Right forelimb (tissue), 1 donor: ENCODE measurements at places on chromosomes 6 and 20.

DNA sequence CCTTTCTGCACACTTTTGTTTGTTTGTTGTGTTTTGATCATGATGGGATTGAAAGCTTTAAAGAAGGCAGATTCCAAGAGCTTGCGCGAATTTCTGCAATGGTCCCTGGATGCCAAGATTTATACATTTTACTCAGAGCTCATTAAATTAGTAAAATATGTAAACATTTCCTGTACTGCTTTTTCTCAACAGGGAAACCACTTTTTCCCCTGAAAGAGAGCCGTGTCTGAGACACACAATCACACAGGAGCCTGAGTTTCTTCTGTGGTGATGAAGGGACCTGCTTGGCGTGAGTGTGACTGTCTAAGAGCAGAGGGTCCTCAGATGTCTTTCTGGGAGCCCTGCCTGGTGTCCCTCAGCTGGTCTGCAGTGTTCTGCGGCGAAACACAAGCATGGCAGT lies 12.1 kb upstream of the TAGAP start:
- DNase-seq: no peak

- no peak for DNase-seq
Observed at GRCh38 chr20:59574308-59574707, 30.0 kb upstream of the PHACTR3 start.

- DNase-seq: peak; percentile 87
Observed at GRCh38 chr20:39706184-39706663, 744.1 kb downstream of the DHX35 start.

- DNase-seq: peak; percentile 78
Observed at GRCh38 chr20:21719592-21720214, 14.2 kb downstream of the PAX1 start.

GRCh38 chr6:132736239-132736638 lies 21.5 kb downstream of the VNN2 start:
- no peak for DNase-seq

DNA sequence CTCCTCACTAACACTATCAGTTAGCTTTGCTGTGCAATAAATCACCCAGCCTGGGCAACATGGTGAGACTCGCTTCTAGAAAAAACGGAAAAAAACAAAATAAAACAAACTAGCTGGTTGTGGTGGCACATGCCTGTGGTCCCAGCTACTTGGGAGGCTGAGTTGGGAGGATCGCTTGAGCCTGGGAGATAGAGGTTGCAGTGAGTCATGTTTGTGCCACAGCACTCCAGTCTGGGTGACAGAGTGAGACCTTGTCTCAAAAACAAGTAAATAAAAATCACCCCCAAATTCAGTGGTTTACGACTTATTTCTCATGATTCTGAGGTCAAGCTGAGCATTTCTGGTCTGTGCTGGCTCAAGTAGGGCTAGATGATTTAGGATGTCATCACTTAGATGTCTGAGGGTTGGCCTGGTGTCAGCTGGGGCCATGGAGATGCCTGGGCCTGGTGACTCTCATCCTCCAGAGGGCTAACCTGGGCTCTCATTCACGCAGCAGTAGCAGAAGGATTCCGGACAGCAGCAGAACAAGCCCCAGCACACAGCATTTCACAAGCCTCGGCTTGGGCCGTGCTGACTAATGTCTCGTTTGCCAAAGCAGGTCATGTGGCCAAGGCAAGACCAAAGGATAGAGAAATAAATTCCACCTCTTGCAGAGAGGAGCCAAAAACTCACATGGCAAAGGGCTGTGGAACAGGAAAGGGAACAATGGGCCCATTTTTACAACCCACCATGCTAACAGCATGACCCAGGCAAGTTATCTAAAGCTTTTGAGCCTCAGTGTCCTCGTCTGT lies 32.5 kb downstream of the MGME1 start:
- DNase-seq: no peak

DNA sequence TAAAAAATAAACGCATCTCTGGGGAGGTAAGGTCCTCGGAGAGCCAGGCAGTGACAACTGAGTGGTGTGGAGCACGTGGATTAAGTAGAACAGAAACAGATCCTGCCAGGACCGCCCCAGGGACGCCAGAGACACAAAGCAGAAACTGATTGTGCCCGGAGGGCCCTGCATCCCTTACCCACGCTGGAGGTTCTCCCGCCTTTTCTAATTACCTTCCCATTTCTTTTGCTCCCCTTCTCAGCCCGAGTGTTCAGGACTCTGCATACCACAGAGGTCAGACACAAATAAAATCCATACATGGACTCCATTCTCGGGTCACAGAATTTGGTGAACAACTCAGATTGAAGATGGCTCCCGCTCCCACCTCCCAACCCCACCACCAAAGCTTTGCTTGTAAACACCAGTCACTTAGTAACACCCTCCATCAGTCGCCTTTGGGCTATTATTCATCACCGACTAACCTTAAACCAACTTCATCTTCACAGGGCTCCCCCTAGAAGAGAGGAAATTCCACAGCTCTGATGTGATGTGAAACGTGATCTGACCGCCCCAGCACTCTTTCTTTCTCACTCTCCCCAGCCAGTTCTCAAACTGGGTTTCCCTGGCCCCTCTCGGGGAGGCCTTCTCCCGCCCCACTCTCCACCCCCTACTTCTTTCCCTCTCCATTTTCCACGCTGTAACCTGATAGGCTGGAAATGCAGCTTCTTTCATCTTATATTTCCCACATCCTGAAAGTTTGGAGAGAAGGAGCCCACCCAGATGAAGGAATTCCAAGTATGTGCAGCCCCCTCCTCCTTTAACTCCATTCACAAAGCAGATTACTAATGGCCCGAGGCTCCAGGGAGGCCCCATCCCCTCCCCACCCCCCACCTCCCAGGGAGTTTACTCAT lies 32.5 kb upstream of the PIM1 start:
- peak; percentile 78 for DNase-seq

DNA sequence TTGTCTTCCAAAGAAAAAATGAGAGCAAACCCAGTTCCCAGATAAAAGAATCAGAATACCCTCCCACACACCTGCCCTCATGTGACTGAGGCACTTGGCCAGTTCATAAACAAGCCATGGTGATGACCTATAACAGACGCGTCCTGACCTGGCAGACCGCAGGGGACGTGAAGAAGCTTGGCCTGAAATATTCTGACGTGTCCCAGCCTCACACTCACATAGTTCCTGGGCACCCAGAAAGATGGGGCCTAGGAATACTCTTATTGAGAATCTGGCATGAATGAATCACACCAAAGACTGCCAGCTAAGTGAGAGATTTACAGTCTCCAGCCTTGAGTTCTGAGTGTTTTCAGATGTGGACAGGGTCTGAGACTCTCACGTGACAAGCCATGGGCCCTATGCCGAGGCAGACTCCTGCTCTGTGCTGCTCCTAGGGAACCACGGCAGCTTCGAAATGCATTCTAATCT lies 17.2 kb upstream of the MAP3K4 start:
- peak; percentile 70 for DNase-seq

DNA sequence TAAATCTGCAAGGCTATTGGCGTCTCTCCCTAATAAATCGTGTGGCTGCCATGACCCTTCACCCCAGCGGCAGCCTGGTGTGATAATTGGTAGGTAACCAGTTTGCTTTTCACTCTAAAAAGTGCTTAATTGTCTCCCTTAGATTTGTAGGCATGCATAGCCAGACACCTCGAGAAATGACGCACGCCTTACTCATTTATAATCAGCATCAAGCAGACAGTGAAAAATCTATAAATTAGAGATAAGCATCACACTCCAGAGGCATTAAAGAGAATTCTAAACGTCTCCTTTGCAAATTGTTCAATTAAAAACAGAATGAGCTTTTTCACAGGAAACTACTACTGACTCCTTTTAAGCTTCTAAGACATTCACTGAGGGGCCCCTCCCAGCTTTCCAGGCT lies 110.2 kb upstream of the RPS6KA2 start:
- no peak for DNase-seq

- peak; percentile 84 for DNase-seq
Observed at GRCh38 chr6:35719830-35720733, 16.8 kb upstream of the ARMC12 start.

DNA sequence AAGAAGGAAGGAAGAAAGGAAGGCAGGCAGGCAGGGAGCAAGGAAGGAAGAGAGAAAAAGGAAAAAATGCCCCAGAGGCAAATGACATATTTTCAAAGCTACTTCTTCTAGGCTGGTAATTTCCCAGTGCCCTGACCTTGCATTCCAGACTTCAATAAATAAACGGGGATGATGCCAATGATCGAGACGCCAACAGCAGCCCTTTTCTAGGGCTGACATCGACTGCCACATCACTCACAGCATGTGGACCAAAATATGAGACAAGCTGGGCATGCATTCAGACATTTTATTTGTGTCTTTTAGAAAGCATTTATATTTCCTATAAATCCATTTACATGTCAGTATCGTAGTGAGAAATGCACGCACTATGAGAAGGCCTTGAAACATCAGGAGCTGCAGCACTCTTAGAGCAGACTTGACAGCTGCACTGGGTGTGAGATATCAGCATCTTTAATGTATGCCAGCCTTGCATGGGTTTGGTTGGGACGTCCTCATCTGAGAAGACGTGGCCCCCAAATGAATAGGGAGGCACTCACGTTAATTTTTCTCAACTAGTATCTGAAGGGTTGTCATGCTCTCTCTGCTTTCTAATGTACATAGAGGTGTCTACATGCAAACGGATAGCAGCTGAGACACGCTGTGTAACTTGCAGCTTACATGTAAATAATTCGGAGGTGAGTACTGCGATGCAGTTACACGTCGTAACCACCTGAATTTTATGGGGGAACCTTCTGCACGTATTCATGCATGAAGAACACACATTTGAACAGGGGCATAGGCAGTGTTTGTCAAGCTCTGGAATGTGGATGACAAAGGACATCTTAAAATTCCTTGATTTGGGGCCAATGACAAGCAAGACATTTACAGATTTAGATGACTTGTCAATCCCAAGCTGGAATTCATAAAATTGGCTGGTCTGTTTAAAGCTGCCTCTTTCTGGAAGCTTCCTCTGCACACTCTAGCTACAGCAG lies 149.1 kb upstream of the AGPAT4 start:
- no peak for DNase-seq

- no peak for DNase-seq
Observed at GRCh38 chr6:160249671-160250070, 8.9 kb downstream of the SLC22A2 start.

DNA sequence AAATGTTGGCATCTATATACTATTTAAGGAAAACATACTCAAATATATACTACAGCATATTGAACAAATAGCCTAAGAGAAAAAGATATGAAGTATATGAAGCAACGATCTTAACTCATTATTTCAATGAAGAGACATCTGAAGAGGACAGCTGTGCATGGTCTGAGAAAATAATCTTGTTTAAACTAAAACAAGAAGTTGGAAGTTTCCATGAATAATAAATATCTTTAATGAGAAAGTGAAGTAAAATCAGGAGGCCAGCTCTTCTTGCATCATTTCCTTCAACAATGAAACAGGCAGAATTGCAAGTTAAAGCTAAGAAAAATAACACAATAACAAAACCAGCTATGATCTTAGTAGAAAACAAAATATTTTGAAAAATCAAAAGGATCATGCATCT lies 1265.4 kb upstream of the MAP3K7 start:
- DNase-seq: no peak

DNA sequence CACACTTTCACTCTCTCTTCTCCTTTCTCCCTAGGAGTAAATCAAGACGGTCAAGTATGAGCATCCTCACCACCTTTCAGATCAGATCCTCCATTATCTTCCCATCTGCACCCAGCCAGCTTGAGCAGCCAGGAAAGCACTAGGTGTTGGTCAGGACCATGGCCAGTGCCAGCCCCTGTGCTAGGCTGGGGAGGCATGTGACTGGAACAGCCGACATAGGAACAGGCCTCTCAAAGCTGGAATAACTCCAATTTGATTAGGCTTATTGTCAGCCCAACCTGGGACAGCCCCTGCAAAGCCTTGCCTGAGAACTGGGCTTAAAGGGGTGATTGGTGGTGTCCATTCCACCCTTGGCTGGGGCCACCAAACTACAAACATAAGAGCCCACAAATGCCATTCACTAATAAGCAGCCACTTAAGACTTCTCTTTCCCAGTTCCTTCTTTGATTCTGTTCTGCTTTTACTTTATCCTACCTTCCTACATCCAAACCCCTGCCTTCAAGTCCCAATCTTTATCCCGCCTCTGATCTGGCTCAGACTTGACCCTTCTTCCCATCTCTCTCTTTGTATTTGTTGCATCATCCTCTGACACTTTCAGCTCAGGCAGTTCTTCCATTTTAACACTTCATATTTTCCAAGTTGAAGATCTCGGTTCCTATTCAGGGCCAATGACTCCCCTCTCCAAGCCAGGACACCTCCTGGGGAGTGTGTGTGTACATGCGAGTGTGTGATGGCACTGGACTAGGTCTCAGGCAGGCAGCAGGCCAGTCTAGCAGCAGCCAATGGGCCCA lies 4.5 kb upstream of the TREM2 start:
- peak; percentile 42 for DNase-seq

DNA sequence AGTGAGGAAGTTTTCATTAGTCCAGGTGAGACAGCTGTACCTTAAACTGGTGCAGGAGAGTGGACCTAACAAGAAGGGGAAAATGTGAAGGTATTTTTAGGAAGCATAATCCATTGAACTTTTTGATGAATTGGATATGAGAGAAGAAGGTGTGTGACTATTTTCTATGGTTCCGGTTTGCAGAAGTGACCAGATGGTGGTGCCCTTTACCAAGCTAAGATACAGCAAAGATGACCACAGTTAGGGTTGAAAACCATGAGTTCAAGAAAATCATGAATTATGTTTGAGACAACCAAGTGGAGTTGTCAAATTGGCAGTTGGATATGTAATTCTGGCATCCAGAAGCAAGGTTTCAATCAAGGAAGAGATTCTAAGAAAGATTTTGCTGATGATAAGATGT lies 61.9 kb upstream of the NRSN1 start:
- no peak for DNase-seq
